Activated naive CD4-positive, alpha-beta T cell treated with anti-CD3 and anti-CD28 coated beads for 36 hours (primary cell): ENCODE measurements at places on chromosomes 12 and 14. TPM values are rescaled to one million over a fixed set of nuclear protein-coding genes. Genes with fewer than 3 reads are reported as not detected.

GRCh38 chr12:53179687-53180219 is 769 bp upstream of the ZNF740 start:
- DNase-seq, result no peak

The INSM2 gene
- total RNA-seq, result not detected

GRCh38 chr12:7601406-7601805 is 64.3 kb downstream of the APOBEC1 start:
- DNase-seq, result no peak

DNA sequence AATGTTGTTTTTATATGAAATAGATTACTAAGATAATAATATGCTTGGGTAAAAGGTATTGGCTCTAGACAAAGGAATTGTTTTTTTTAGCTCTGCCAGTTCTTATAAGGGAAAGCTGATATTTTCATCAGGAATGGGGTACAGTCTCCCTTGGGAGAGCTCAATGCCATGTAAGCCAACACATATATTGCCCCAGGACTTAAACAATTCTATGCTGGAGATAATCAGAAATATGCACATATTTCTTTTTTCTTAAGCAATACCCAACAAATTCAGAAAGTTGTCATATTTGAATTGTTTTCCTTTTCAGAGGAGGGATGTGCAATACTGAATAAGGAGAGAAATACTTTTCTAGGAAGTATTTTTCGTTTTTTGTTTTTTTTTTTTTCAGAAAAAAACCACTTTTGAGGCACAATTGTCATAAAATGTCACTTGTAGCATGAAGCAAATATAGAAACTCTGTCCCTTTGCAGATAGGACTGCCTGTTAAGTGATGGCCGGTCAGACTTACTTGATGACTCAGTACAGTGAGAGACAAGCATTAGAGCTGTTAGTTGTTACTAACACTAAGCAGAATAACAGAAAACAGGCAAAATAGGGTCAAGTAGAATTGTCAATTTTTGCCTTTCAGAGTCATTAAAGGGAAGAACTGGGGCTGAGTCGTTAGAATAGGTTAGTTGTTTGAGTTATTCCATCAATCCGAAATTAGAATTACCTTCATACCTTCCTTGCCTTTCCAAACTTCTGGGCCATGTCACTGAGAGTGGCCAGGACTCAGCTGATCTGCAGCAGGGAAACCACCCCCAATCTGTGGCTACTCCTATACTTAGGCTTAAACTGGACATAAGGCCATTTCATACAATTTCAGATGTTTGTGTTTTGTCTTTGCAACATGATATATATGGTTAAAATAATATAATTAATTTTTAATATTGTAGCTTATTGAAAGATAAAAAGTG is 168.1 kb downstream of the SLC38A4 start:
- DNase-seq, result no peak

DNA sequence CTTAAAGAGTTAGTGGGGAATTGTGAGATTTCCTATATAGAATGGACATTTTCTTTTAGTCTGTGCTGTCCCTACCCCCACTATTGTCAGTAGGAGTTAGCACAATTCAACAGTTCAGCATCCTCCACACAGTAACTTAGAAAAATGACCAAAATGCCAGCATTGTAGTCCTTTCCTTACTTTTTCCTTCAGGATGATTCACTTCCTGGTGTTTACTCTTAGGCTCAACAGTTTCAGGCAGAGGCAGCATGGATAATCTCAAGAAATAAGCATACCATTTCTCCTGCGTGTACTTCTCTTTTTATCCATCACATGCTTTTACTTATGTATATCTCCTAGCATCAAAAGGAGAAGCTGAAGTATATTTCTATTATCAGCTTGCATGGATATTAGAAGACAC is 683.4 kb downstream of the SLC16A7 start:
- DNase-seq, result no peak

- no peak for DNase-seq
Observed at GRCh38 chr14:100054316-100055075, 10.7 kb upstream of the EVL start.

The PSMB5 gene
- 125 TPM for total RNA-seq

The MLEC gene
- 78.6 TPM for total RNA-seq

DNA sequence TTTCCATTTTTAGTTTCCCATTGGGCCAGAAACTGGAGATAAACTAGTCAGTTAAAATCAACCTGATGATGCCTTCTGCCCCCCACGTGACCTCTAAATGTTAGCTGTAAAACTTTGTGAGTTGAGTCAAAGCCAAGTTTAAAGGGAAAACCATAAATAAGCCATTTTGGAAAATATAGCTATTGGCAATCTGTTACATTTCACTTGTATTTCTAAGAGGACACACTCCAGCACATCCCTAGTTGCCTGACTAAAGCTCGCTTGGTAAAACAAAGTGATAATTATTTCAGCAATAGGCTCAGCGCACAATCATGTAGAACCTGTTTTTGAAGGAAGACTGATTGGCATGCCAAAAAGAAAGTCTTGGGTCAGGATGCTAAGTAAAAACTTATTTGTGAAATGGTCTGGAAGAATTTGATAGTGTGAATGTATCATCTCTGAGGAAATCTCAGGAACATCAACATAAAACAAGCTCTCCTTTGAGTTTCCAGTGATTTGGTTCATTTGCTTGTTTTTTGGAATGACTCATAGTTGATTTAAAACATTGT is 49.2 kb upstream of the AEBP2 start:
- no peak for DNase-seq

DNA sequence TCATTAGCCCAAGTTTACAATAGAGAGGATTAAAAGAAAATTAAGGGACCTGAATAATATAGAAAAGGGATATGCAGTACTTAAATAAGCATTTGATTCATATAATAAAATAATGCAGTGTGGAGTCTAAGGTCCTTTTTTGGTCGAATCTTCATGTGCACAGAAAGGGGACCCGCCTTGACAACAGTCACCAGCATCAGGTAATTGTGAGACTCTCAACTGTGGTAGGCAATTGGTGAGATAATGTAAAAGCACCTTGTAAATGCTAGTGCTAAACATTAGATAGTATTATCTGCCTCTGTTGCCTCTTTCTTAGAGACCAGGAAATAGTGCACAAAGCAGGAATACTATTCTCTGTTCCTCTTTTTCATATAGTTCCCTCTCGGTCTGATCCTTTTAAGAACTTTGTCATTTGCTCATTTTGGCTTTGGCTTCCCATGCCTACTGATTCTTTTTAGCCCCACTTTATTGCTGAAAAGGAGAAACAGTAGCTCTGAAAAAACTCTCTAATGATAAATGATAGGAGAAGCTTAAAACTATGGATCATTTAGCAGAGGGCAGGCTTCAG is 17.5 kb downstream of the CHPT1 start:
- no peak for DNase-seq

- DNase-seq, result no peak
Observed at GRCh38 chr12:131833896-131834641, 5.9 kb downstream of the MMP17 start.

DNA sequence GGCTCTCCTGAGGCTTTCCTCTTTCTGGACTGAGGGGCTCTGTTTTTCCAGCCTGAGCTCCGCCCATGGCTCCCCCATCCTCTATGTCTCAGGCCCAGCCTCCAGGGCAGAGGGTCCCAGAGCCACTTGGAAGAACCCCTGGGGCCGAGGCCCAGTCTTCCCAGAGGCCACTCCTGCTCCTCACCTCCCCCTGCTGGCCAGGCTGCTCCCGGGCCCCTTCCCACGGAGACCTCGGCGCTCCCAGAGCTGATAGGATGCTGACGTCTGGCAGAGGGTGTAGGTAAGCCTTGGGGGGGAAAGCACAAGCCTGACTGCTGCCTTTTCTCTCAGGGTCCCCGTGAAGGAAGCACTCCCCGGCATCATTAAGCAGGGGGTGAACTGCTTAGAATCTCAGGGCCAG is 51.4 kb downstream of the ERH start:
- peak; percentile 40 for DNase-seq

DNA sequence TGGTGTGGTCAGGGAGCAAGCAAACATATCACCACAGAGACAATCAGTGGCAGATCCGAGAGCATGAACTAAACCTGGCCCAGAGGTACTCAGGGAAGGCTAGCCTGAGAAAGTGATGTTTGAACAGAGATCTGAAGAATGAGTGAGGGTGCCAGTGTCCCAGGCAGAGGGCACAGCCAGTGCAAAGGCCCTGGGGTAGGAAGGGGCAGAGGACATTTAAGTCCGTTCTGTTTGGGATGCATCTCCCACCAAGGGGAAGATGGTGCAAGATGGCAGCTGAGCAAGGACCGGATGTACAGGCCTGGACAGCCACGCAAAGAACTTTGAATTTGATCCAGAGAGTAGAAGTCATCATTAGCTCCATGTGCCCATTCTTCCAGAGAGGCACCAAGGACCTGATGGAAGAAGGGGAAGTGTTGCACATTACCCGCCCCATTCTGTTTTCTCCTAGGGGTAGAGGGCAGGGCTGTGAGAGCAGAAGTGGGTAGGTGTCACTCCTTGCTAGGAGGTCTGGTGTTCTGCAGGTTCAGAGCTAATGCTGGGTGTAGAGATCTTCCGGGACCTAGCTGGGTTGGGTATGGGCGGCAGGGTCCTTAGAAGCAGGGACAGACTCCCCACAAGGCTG is 3.9 kb downstream of the DTX1 start:
- DNase-seq, result no peak

The PLEKHG7 gene
- not detected for total RNA-seq

The CHMP4A gene
- total RNA-seq, result 65.2 TPM

DNA sequence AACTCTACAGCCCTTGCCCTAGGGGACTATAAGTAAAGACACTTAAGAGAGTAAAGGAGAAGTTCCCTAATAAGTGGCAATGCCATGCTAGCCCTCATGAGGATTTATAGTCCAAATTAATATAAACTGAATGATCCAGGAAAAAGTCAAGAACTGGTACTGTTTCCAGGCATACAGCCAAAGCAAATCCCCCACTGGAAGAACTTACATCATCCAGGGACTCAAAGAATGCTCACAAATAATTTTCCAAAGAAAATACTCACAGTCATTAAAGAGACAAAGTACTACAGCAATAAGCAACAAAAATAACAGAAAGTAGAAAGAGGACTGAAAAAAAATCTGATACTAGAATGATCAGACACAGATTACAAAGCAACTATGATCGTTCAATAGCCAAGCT is 79.7 kb upstream of the RAP1B start:
- DNase-seq, result no peak

DNA sequence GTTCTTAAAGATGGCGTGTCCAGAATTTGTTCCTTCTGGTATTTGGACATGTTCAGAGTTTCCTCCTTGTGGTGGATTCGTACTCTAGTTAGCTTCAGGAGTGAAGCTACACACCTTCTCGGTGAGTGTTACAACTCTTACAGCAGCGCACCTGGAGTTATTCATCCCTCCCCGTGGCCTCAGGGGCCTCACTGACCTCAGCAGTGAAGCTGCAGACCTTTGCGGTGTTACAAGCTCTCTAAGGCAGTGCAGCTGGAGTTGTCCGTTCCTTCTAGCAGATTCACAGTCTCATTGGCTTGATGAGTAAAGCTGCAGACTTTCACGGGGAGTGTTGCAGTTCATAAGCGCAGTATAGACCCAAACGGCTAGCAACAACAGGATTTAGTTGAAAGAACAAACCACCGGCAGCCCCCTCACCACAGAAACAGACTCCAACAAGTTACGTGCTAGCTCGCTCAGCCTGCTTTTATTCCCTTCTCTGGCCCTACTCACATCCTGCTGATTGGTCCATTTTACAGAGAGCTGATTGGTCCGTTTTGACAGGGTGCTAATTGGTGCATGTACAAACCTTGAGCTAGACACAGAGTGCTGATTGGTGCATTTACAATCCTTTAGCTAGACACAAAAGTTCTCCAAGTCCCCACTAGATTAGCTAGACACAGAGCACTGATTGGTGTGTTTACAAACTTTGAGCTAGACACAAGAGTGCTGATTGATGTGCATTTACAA is 4.5 kb upstream of the CDKN3 start:
- no peak for DNase-seq

DNA sequence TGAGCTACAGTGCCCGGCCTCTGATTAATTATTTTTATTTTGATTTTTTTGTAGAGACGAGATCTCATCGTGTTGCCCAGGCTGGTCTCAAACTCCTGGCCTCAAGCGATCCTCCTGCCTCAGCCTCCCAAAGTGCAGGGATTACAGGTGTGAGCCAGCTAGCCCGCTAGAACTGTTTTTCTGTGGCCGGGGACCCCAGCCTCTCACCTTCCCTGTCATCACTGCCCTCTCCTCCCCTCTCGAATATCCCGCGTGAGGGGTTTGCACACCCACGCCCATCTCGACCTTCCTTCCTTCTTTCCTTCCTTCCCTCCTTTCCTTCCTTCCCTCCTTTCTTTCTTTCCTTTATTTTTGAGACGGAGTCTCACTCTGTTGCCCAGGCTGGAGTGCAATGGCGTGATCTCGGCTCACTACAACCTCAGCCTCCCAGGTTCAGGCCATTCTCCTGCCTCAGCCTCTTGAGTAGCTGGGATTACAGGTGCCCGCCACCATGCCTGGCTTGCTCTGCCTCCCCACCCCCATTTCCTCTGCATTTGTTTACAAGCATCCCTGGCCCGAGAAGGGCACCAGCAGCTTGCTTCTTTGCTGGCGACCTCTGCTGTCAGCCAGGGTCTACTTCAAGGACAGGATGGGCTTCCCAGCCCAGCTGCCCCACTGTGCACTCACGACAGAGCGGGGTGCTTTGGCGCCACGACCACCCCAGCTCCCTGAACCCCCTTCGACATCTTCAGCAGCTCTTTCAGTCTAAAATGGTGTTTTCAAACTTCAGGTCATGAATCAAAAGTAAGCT is 4.3 kb upstream of the TRAF3 start:
- no peak for DNase-seq

GRCh38 chr12:18811273-18811672 is 73.4 kb downstream of the CAPZA3 start:
- no peak for DNase-seq

The HHIPL1 gene
- total RNA-seq, result 0.31 TPM

DNA sequence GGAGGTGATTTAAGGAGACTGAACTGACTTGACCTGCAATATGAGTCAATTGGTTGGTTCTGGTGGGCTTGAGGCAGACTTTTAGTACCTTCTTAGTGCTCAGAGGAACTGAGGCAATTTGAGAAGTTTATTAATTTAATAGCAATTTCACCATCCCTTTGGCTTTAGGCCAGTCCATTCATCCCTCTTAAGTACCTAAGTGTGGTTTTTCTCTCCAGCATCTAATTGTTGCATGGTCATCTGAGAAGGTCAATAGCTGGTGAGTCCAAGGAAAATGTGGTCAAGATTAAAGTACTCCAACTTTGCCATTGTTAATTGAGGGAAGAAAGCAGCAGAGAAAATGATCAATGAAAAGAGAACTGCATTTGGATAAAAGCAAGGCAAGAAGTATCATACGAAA is 115.4 kb upstream of the DYRK2 start:
- no peak for DNase-seq

The KRT6A gene
- not detected for total RNA-seq

GRCh38 chr12:124577986-124578385 is 10.6 kb upstream of the NCOR2 start:
- no peak for DNase-seq

The ACOT6 gene
- total RNA-seq, result not detected

The KRT75 gene
- total RNA-seq, result not detected

The TSPAN8 gene
- total RNA-seq, result not detected

The SLC39A2 gene
- total RNA-seq, result not detected

GRCh38 chr12:92136965-92137721 is 8.5 kb downstream of the BTG1 start:
- DNase-seq, result no peak

- DNase-seq, result no peak
Observed at GRCh38 chr14:100644784-100645183, 57.6 kb upstream of the BEGAIN start.
